ENCODE measurements at places on chromosomes 11 and 22. TPM values are rescaled to one million over a fixed set of nuclear protein-coding genes. Genes with fewer than 3 reads are reported as not detected.

- DNase-seq, result no peak
Measured at GRCh38 chr22:37192741-37193140, 4.7 kb upstream of the C1QTNF6 start.

- peak; percentile 93 for DNase-seq
Measured at GRCh38 chr22:44289414-44290171, 23.2 kb downstream of the SHISAL1 start.

The CDC42BPG gene
- total RNA-seq, result 13.2 TPM

DNA sequence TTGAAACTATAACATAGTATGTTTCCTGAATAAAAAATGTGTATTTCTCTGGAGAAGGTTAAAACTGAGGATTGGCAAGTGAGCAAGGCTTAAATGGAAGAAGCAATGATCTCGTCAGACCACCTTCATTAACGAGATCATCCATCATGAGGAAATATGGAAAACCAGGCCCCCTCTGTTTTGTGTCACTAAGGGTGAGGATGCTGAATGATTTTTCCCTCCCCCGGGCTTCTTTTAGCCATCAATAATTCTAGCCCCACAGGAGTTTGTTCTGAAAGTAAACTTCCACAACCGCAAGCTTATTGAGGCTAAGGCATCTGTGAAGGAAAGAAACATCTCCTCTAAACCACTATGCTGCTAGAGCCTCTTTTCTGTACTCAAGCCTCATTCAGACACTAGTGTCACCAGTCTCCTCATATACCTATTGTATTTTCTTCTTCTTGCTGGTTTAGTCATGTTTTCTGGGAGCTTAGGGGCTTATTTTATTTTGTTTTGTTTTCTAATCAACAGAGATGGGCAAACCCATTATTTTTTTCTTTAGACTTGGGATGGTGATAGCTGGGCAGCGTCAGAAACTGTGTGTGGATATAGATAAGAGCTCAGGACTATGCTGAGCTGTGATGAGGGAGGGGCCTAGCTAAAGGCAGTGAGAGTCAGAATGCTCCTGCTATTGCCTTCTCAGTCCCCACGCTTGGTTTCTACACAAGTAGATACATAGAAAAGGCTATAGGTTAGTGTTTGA, 5.8 kb upstream of the HBE1 start:
- DNase-seq, result no peak

GRCh38 chr11:94877443-94878200, 95.7 kb downstream of the CWC15 start:
- DNase-seq, result peak; percentile 30

The SAA4 gene
- total RNA-seq, result not detected

DNA sequence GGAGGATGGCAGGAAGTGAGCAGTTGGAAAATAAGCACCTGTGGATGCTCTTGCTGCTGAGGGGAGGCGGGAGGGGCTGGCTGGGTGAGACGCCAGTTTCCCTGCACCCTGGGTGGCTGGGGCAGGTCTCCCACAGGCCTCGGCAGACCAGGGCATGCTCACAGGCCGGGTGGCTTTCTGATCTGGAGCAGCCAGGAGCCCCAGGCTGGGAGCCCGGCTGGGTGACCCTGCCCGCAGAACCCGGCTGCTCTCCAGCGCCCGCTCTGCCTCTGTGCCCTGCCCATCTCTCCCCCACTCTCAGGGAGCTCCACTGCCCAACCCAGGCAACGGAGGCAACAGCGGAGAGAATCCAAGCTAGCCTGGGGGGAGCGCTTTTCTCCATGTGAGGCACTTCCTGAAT, 24.6 kb downstream of the DCPS start:
- no peak for DNase-seq

DNA sequence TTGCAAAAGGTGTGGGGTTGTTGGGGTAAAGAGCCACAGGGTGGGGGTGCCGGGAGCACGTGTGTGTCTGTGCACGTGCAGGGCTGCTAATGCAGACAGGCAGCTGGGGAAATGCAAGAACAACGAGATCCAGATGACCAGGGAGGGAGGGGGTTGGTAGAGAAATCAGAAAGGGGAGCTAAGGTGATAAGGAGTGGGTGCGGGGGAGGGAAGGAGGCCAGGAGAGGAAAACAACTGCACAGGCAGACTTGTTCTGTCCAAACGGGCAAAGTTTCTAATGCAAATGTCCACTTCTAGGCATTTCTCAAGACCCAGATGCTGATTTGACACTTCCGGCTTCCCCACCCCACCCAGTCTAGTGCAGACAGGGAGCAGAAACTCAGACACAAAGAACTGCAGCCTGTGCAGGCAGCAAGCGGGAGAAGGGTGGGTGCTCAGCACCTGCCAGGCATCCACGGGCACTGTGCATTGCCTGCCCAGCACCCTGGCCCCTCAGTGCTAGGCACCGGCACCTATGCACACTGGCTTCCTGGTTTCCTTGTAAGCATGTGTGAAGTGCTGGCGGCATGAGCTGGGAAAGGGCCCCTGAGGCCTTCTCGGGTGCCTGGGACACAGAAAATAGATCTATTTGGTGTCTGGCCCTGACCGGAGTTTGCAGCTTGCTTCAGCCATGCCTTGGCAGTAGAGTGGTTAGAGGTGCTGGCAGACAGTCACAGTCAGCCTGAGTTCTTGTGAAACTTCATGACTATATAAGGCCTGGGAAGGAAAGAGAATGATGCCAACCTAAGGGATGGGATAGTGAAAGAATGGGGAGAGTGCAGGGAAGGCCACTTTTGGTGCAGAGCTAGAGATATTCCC, 220.1 kb upstream of the SORL1-AS1 start:
- no peak for DNase-seq

DNA sequence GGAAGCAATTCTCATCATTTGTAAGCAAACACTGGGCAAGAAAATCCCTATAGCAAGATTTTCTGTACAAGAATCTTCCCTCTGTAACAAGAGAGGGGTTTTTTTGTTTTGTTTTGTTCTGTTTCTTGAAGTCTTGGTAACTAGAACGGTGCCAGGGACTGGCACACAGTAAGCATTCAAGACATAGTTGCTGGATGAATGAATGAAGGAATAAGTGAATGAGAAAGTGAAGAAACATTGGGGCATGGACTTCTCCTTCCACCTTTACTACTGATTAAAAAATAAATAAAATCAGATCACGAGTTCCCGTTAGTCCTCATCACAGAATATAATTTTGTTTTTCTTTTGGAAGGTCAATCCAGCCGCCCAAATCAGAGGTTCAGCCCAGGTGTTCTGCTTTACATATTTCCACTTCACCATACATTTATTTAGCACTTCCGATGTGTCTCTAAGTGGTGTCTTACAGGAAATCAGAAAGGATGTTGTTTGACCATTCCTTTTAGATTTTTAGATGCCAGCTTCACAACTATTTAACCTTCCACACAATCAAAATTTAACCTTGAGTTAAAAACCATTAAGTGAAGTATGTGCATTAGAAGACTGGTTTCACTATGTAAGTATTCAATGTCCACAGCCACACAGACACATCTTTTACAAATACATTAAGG, 281.2 kb downstream of the CADM1 start:
- no peak for DNase-seq

- peak; percentile 34 for DNase-seq
Measured at GRCh38 chr11:64436000-64436399, 77.0 kb downstream of the RPS6KA4 start.

The OR8H2 gene
- not detected for total RNA-seq

GRCh38 chr22:30753701-30754100, 59.0 kb downstream of the OSBP2 start:
- no peak for DNase-seq

The PRG2 gene
- not detected for total RNA-seq

GRCh38 chr11:92286709-92287108, 62.1 kb downstream of the FAT3 start:
- no peak for DNase-seq

GRCh38 chr11:88300888-88301487, 36.5 kb downstream of the CTSC start:
- peak; percentile 83 for DNase-seq

DNA sequence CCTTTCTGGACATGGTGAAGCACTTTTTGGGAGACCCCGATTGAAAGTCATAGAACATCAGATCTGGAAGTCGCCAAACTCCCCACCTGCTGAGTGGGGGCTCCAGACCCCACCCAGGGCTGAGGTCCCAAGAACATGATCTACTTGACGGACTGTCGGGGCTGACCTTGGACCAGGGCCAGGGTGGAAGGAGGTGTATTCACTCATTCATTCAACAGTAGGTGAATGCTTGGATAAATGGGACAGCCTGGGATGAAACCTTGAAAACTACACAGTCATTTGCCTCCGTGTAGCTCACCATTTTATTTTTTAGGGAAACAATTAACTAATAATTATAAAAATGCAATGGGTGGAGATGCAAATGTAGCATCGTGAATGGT, 629.0 kb downstream of the BRD1 start:
- DNase-seq, result peak; percentile 16

- DNase-seq, result no peak
Measured at GRCh38 chr22:45314054-45314721, 4.5 kb downstream of the FAM118A start.

The MYEOV gene
- not detected for total RNA-seq

DNA sequence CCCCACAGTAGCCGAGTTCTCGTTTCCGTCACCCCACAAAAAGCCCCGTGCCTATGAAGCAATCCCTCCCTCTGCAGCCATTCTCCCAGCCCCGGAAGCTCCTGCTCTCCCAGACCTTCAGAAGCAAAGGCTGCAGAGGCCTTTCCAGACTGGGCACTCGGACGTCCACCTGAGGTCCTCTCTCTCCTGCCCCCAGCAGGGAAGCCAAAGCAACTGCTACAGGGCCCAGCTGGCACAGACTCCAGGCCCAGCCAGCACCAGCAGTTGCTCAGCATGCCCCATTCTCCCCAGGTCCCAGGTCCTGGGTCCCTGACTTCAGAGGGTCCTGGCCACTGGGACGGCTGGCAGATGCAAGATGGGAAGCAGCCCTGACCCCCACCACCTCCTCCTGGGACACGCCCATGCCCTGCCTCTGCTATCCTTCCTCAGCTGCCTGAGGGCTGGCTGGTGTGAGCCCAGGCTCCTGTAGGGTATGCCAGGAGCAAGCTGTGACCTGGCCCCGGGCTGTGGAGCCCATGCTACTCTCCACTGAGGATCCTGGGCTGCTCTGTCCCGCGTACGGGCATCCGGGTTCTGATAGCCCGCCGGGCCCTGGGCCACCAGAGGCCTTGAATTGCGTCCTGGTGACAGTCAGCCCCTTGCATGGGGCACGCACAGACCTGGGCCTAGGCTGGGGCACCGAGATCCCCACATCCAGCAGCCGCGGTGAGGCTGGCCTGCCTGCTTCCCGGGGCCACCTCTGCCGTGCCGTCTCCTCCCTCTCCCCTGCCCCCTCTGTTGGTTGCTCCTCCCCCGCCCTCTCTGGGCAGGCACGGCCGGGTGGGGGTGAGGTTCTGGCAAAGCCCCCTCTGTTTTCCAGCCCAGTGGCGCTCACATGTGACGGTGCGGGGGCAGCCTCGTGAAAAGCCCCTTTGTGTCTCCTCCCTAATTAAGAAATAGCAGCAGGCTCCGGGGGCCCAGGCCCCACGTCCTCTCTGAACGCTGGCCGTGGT, 1310.3 kb downstream of the BRD1 start:
- DNase-seq, result peak; percentile 69

GRCh38 chr11:2882396-2883110, 3.0 kb downstream of the CDKN1C start:
- DNase-seq, result no peak

DNA sequence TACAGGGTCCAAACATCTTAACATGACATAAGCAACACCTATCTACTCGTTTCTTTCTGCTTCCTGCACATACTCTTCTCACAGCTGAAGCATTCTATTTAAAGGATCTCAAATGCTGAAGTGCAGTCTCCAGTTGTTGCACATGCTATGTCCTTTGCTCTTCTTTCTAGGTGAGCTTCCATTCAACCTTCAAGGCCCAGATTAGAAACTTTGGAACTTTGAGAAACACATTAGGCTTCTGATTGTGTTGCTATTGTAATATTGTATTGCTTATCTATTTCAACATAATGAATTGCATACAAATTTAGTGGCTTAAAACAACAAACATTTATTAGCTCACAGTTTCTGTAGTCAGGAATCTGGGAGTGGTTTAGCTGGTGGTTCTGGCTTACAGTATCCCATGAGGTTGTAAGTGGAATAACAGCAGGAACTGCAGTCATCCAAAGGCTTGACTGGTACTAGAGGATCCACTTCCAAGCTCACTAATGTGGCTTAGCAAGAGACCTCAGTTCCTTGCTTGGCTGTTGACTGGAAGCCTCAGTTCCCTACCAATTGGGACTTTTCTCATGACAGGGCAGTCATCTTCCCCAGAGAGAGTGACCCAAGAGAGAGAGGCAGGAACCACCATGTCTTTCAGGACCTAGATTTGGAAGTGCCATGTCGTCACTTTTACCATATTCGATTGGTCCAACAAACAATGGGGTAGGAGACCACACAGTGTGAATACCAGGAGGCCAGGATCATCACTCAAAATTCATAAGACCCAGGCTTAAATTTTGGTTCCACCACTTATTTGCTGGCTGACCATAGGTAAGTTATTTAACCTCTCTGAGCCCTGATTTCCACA, 27.2 kb upstream of the RASSF10 start:
- DNase-seq, result no peak

Data from endodermal cell (in vitro differentiated cells).